Pancreas (tissue), 10 donors: ENCODE measurements at places on chromosomes 5 and 9. TPM values are rescaled to one million over a fixed set of nuclear protein-coding genes. Genes with fewer than 3 reads are reported as not detected.

GRCh38 chr9:109817846-109818472 lies 38.0 kb downstream of the PALM2AKAP2 start:
- DNase-seq: peak; percentile 65

- no peak for DNase-seq
Measured at GRCh38 chr5:153714798-153715197, 224.3 kb downstream of the GRIA1 start.

DNA sequence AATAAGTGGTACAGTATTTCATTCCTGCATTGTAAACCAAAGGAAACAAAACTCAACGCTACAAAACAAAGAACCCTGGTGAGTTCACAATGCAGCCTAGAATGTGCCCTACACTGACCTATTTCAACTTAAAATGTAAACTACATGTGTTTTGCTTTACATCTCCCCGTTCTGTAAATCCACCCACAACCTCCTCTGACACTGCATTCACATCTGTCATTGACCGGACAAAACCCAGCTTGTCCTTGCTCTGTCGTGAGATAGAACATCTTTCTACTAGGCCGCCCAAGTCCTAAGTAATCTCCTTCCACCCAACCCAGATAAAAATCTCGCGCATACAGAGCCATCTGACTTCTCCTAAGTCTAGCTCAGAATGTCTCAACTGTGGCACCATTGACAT lies 6.1 kb upstream of the VLDLR start:
- DNase-seq: no peak

GRCh38 chr5:78339617-78340436 lies 20.6 kb upstream of the SCAMP1 start:
- no peak for DNase-seq

GRCh38 chr5:18876565-18876964 lies 1111.4 kb downstream of the CDH18 start:
- no peak for DNase-seq

GRCh38 chr5:148385094-148385493 lies 1.3 kb downstream of the FBXO38 start:
- no peak for DNase-seq

DNA sequence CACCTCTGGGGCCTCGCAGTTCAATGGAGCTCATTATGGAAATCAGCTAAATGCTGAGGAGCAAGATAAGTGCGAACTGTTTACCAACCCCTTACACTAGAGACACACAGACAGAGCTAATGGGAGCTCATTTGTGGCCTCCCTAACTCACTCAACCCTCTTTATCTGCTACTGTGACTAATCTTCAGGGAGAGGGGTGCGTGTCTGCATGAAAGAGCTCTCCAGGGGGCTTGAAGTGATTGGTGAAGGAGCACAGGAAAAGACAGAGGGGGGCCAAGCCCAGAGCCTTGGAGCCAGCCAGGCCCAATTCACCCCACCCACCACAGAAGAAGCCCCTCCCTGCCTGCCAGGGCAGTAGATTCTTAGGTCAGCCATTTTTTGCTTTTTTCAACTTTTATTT lies 466.8 kb upstream of the BRINP1 start:
- no peak for DNase-seq

DNA sequence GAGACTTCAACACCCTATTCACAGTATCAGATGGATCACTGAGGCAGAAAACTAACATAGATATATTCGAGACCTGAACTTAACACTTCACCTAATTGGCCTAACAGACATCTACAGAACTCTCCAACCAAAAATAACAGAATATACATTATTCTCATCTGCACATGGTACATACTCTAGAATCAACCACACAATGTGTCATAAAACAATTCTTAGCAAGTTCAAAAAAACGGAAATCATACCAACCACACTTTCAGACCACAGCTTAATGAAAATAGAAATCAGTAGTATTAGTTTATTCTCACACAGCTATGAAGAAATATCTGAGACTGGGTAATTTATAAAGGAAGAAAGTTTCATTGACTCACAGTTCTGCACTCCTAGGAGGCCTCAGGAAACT lies 387.9 kb downstream of the DEPDC1B start:
- no peak for DNase-seq

GRCh38 chr5:123036391-123037103 lies at the start of gene PPIC:
PPIC (minus strand) TSS chr5:123036725; CDS start chr5:123036625, 100 bp downstream.
- DNase-seq: peak; percentile 89

The MSH3 gene
- total RNA-seq: 11.5 TPM

- peak; percentile 23 for DNase-seq
Measured at GRCh38 chr9:134656334-134657006, 14.9 kb downstream of the COL5A1 start.

DNA sequence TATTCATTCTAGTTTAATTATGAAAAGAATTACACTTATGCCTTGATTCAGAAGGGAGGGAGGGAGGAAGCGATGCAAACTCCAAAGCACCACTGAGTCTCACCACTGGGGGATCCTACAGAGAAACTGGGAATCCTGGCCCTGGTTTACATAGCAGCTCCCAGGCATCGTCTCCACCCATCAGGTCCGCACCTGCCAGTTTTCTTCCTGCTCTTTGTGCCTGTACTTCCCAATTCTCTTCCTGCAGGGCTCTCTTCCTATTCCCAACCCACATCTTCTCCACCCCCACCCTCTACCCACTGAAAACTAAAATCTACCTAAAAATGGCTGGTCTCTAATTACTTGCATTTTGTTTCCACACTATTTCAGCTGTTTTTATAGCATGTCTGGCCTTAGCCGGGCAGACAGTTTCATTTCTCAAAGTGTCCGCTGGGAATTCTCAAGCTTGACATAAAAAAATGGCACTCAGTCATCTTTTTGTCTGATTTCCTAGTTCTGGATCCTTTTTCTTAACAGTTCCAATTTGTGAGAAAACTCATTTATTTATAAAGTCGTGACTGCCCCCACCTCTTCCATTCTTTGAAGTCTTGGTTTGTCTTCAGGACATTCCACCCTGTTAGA lies 1.6 kb upstream of the TNIP1 start:
- DNase-seq: no peak

- DNase-seq: no peak
Measured at GRCh38 chr5:56829137-56829908, 14.0 kb downstream of the MAP3K1 start.

DNA sequence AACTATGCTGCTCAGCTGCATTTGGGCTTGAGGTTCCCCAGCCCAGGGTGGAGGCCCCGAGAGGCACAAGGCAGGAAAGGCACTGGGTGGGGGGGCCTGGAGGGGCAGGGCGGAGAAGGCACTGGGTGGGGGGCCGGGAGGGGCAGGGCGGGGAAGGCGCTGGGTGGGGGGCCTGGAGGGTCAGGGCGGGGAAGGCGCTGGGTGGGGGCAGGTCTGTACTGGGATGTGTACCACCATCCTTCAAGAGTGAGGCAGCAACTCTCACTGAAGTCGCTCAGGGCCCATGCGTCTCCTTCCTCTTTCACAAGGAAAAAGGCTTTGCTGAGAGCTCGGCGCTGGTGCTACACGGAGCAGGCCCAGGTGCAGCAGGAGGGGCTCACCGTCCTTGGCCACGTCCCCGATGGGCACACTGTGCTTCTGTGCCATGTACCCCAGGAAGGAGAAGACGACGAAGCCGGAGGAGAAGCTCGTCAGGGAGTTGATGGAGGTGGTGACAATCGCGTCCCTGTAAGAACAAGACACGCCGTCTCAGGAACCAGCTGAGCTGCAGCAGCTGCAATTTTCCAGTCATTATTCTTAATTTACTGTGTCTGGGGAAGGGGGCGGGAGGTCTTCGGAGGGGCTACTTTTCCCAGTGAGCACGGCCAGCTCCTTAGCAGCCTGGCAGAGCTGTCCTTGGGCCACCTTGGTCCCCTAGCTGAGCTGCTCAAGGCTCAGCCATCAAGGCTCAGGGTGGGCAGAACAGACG lies 30.8 kb downstream of the SLC6A3 start:
- DNase-seq: no peak

- DNase-seq: peak; percentile 32
Measured at GRCh38 chr9:35914301-35914807, 5.1 kb downstream of the SPAAR start.

The ZBED3 gene
- 20.8 TPM for total RNA-seq

- DNase-seq: no peak
Measured at GRCh38 chr9:114774524-114774923, 31.3 kb downstream of the TNFSF15 start.

DNA sequence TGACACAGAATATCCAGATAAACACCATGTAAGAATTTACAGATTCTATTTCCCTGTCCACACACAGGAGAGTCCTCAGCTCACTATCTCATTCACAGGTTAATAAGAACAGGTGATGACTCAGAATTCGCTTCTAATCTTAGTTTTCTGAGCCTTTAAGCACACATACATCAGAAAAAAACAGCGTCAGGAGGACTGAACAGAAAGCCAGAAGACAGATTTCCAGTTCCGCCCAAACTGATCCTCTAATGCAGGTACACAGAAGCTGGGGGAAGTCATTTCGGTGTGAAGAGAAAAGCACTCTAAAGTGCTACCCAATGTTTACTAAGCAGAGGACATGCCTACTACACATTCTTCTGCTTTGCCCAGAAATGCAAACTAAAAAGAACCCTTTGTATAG lies 1.6 kb downstream of the CEMIP2 start:
- DNase-seq: no peak

The POLR3G gene
- total RNA-seq: 1.3 TPM

DNA sequence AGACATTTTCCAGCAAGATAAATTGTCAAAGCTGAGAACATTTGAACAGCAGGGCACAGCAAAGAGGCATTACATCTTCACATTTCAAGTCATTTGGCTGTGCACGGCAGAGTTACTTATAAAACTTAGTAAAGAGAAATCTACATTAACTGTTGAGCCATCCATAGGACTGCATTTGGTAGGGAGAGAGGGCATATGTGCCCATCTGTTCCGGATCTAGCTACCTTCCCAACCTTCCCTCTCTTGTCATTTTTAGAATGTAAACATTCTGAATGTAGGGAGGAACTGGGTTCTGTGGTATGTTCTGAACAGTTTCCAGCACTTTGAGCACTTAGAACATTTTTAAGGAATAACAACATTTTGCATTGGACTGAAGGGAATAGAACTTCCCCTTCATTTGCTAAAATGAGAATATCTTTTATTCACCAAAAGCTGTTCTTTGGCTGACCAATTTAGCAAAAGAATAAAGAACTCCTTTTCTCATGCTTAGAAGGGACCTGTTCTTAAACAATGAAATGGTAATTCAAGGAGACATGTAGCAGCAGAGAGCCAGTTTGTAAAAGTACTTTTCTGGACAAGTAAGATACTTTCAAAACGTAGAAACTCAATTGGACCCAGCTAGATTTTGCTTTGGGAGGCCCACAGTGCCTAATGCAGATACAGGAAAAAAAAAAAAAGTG lies 104.4 kb downstream of the CETN3 start:
- no peak for DNase-seq

The C5orf52 gene
- total RNA-seq: not detected

DNA sequence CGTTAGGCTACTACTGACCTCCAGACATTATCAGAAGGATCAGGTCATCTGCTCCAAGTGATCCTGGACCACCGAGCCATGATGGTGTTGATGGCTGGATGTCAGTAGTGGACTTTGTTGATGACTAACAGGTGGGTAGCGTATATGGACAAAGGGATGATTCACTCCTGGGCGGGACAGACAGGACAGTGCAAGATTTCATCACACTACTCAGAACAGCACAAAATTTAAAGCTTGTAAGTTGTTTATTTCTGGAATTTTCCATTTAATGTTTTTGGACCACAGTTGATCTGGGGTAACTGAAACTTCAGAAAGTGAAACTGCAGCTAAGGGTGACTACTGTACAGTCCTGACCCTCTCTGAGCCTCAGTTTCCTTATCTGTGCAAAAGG lies 12.7 kb downstream of the PDGFRB start:
- no peak for DNase-seq

The MARVELD2 gene
- total RNA-seq: 34.7 TPM

The WNT8A gene
- not detected for total RNA-seq

DNA sequence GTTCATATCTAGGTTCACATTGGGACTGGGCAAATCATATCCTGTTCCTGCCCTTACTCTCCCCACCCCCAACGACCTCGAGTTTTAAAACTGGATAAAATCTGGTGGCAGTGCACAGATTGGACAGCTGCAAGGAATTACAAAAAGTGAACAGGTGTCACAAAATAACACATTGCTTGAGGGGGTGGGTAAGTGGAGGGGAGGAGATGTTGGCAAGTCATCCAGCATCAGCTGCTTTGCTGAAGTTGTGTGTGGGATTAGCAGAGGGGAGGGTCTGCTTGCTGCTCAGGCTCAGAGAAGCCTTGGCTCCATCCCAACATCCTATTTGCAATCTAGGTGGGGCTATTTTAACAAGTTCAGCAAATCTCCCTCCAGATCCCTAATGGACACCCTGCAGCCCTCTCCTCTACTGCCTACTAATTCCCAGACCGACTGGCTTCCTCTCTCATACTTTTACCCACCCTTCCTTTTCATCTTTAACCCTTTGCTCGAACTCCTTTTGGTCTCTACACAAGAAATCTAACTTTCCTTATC lies 39.8 kb upstream of the SLC24A2 start:
- no peak for DNase-seq

- DNase-seq: no peak
Measured at GRCh38 chr5:40736103-40736875, 19.5 kb downstream of the TTC33 start.
